Mucosa of gallbladder (tissue), 1 donor: ENCODE measurements at places on chromosomes 5 and 9. TPM values are rescaled to one million over a fixed set of nuclear protein-coding genes. Genes with fewer than 3 reads are reported as not detected.

Gene TBC1D13
- 31.0 TPM for total RNA-seq

DNA sequence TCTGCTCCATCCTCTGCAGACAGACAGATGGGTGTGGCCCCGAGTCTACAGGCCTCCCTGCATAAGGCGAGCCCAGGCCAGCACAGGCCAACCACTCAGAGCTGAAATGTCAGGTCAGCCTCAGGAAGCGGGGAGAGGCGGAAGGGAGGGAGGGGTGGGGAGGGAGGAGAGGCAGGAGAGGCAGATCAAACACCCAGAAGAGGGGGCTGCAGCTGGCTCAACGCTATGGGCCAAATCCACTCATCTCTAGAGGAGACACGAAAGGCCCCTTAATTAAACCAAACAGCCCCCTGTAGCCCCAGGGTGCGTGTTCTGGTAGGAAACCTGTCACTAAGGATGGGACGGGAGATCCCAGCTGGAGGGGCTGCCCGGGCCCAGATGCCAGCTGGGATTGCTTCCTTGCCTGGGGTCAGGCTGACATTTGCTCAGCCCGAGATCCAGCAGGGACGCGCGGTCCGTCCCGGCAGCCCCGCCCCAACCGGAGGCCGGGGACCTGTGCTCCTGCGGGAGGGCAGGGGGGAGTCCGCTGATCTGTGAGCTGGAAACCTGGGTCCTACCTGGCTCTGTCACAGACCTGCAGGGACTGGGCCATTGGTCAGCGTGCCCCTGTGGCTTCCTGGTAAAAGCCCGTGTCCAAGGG is 97.2 kb upstream of the SARDH start:
- DNase-seq, result no peak

DNA sequence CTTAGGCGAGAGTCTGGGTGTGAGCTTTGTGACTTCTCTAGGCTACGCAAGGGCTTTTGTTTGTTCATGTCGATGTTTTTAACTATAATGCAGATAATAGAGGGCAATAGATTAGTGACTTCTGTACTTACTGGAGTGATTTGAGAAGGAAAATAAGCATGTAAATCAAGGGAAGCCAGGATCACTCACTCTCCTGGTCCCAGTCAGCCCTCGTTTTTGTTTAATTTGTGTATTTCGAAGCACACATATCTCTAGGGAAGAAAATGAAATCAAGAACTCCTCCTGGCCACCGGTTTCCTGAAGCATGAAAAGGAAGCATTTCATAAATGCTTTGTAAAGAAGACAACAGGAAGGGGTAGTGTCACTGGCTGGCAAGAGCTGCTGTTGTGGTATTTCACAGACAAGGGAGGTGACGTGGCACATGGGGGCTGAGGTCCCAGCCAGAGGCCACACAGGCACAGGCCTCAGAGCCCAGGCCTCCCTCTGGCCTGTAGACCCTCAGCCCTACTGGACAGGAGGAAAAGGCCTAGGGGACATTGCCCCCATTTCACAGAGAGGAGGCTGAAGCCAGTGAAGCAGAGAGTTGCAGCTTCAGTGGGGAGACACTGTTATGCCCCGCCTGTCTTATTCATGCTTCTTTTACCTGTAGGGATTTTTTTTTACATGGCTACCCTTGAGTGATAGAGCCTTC is 34.1 kb downstream of the IRF1 start:
- peak; percentile 70 for DNase-seq

DNA sequence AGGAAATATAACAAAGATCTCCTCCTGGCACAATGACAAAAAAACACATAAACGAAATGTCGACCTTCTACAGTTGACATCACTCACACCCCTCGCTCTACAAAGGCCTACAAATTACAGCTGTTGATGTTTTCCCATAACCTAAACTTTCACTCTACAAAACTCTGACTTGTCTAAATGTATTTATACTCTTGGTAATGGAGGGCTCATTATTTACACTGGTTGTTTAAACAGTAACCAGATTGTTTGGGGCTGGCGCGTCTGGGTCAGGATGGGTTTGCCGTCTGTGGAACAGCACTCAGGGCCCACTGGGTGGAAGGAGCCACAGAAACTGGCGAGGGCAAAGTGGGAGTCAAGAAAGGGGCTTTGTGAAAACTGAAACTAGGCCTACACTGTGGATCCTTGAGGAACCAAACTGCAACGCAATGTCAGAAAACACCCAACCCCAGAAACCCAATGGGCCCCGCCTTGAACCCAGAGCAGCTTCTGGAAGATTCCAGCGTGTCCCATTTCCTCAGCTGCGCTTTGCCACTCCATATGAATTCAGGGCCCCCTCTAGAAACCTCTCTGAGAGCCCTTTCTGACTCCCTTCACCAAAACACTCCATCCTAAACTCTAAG is 136.7 kb downstream of the ROR2 start:
- no peak for DNase-seq

DNA sequence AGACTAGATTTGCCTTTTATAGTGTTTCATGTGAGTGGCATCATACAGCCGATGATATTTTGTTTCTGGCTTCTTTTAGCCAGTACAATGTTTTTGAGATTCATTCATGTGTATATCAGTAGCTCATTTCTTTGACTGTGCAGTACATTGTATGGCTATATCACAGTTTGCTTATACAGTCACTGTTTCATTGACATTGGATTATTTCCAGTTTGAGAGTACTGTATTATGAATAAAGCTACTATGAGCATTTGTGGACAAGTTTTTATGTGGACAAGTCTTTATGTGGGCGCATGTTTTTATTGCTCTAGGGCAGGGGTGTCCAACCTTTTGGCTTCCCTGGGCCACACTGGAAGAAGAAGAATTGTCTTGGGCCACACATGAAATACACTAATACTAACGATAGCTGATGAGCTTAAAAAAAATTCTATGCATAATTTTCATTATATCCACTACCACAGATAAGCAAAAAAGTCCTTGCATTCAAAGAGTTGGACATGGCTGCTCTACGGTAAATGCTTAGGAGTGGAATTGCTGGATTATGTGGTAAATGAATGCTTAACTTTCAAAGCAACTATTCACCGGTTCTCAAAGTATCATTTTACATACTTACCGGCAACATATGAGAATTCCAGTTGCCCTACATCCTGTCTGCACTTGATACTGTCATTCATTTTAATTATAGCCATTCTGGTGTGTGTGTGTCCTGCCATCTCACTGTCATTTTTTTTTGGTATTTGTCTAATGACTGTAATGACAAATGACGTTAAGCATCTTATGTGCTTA is 177.8 kb downstream of the RGS3 start:
- DNase-seq, result no peak

Gene CFAP157
- 1.4 TPM for total RNA-seq

- no peak for DNase-seq
Observed at GRCh38 chr5:58786035-58786434, 203.2 kb downstream of the RAB3C start.

DNA sequence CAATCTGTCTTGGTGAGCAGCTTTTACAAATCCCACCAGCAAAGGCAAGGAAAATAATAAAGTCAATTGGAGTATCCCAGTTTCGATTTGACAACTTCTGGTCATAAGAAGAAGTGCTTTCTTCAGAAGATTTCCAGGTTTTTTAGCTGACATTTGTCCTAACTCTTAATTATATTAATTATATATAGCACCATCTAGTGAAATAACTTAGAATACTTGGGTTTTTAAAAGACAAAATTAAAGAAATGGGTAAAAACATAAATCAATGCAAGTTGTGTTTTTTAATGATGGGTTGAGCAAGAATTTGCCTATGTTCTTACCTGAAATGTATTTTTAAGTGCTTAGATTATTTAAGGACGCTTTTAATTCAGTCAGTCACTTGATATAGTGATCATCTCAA is 421.8 kb downstream of the ACTL7B start:
- DNase-seq, result no peak

GRCh38 chr5:122933956-122934355 is 88.5 kb downstream of the SNX24 start:
- DNase-seq, result no peak

DNA sequence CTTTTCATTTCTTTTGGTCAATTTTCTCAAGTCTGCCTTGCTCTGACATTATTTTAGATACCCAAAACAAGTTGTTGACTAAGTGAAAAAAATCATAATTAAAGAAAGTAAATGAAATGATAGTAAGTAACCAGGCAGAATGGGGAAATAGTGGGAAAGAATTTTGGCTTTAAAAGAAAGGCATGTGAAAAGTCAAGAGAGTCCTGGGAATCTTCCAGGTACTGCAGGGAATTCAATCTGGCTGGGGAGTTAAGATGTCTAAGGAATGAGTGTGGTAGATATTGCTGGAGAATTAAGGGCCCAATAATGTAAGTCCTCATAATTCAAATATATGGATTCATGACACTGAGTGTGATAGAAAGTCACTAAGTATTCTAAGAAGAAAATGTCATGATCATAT is 123.1 kb upstream of the PAPPA start:
- DNase-seq, result no peak

GRCh38 chr5:180128671-180129261 is 57.2 kb upstream of the RNF130 start:
- DNase-seq, result no peak

GRCh38 chr9:134618163-134618832 is 23.3 kb upstream of the COL5A1 start:
- no peak for DNase-seq

Gene PCDHGB5
- 12.4 TPM for total RNA-seq

DNA sequence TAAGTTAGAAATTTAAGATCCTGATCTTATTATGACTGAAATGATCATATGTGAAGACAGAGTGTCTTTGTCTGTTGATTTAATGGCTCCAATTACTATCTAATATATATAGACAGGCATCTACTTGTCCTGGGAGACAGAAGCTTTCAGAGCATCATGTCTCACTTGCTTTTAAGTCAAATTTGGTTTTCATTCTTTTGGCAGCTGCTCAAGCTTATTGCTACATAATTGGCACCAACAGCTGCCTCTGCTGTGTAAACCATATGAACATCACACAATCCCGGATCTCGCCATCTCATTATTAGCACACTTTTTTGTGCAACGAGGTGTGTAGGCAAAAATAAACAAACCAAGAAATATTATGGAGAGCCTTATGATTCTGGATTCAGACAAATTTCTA is 1717.9 kb downstream of the EFNA5 start:
- DNase-seq, result no peak

GRCh38 chr5:108728566-108729241 is 19.0 kb upstream of the FER start:
- DNase-seq, result no peak

DNA sequence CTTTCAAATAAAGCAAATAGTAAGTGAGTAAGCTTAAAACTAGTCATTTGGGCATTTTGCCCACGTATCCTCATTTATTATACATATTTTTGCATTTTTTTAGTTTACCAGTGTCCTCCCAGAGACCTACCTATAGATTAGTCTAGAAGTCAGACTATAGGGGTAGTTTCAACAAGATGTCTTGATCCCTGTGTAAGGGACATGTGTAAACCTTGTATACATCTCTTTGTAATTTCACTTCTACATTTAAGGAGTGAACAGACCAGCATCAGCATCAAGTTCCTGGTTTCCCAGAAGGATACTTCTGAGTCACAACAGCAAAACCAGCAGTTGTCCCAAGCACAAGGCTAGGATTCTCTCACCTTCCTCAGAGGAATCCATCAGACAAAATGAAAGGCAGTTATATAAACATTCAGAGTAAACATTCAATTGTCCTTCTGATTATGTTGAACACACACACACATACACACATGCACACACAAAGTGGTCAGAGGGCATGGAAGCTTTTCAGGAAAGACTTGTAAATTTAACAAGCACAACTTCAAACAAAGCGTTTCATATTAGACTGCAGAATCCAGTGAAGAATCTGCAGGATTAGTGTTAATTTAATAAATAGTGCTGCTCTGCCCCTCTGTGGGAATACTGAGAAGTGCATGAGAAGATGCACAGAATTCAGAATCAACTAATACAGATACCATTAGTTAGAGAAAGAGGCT is 55.4 kb downstream of the HINT1 start:
- DNase-seq, result peak; percentile 20

GRCh38 chr5:166719991-166720390 is 1571.5 kb upstream of the WWC1 start:
- DNase-seq, result no peak

DNA sequence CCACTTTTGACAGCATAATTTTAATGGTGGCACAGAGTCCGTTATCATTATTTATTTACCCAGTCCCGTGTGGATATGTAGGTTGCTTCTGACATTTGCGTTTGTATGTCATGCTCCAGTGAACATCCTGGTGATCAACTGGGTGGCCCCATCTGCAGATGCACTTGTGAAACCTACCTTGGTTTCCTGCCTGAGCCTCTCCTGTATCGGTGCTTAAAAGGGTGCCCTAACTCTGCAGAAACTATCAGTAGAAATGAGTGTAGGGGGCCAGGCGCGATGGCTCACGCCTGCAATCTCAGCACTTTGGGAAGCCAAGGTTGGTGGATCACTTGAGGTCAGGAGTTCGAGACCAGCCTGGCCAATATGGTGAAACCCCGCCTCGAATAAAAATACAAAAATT is 92.1 kb upstream of the IER5L start:
- no peak for DNase-seq

Gene REEP2
- 7.6 TPM for total RNA-seq

Gene TARS1
- total RNA-seq, result 62.2 TPM

Gene SUSD3
- total RNA-seq, result 5.0 TPM

Gene PDE6A
- not detected for total RNA-seq

- DNase-seq, result no peak
Observed at GRCh38 chr5:178580271-178580955, 9.8 kb downstream of the COL23A1 start.

DNA sequence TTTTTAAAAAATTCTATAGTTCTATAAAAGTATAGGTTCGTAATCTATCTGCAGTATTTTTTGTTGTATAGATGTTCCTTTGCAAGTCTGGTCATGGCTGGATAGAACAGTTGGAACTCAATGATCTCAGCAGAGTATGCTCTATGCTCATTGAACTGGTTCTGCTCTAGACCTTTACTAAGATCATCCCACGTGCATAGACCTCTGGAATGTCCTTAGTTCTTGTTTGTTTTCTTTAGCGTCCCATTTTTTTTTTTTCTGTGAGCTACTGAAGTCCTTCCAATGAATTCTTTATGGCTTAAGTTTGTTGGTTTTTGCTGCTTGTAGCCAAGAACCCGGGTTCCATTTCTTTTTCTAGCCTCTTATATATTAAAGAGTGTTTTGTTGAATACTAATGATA is 3.5 kb downstream of the TMEM38B start:
- DNase-seq, result no peak

DNA sequence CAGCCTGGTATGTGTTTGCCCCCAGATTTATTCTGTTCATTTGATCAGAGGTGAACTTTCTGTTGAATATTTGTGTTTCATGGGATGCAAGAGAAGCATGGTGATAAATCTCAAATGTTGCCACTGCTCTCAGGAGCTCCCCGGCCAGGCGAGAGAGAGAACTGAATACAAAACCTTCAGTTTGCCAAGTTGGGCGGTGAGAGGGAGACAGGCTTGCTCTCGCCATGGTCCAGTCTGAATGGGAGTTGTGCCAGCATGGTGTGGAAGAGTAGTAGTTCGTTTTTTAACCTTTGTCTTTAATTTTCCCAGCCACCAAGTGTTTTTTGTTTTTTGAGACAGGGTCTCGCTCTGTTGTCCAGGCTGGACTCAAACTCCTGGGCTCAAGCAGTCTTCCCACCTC is 2.7 kb downstream of the NTMT1 start:
- DNase-seq, result no peak

Gene FAM240B
- total RNA-seq, result not detected

- DNase-seq, result no peak
Observed at GRCh38 chr5:127290019-127290945, at the start of gene MEGF10. Gene MEGF10, plus strand, starts transcription at chr5:127290796. Its CDS starts 40,513 bp downstream, at chr5:127331309.

- DNase-seq, result no peak
Observed at GRCh38 chr5:81305785-81306184, 4.4 kb downstream of the ZCCHC9 start.

Gene SH2D3C
- 9.1 TPM for total RNA-seq

GRCh38 chr9:105858006-105858690 is 163.8 kb downstream of the TMEM38B start:
- no peak for DNase-seq

Gene SH3PXD2B
- 30.6 TPM for total RNA-seq
